CD8-positive, alpha-beta memory T cell (primary cell): ENCODE measurements at places on chromosomes 12 and 14. TPM values are rescaled to one million over a fixed set of nuclear protein-coding genes. Genes with fewer than 3 reads are reported as not detected.

The TAS2R14 gene
- polyA plus RNA-seq: 1.0 TPM

DNA sequence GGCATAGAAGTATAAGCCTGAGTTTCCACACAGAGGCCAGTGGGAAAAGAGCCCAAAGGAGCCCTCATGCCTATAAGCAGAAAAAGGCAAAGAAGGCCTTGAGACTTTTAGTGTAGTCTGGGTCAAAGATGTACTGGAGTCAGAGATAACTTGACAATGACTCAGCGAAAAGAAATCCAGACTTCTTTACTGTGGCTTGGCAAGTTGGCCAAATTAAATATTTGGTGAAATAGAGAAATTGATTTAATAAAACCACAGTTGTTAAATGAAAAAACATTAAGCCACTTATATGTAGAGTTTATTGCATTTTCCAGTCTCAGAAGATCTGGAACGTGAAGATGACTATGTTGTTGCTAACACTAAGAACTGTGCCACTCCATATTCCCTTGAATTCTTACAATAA, 105.1 kb downstream of the TMTC3 start:
- DNase-seq: no peak

- DNase-seq: no peak
Observed at GRCh38 chr14:27090716-27091115, 492.9 kb upstream of the NOVA1 start.

DNA sequence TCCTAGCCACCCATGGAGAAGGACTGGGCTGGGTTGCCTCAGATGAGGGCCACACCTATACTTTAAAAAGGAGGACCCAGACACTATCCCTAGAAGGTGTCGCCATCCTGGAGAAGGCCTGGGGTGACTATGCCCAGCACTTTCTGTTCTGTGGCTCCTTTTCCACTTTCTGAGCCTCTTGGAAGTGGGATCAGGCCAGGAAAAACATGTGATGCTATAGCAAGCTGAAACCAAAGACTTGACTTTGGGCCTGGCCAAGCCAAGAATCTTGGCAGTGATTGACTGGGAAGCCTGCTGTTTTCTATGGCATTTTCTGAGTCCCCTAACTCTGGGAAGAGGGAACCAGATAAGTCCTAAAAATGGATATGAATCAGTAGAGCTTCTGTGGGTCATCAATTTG, 332.3 kb downstream of the ZFP36L1 start:
- no peak for DNase-seq

DNA sequence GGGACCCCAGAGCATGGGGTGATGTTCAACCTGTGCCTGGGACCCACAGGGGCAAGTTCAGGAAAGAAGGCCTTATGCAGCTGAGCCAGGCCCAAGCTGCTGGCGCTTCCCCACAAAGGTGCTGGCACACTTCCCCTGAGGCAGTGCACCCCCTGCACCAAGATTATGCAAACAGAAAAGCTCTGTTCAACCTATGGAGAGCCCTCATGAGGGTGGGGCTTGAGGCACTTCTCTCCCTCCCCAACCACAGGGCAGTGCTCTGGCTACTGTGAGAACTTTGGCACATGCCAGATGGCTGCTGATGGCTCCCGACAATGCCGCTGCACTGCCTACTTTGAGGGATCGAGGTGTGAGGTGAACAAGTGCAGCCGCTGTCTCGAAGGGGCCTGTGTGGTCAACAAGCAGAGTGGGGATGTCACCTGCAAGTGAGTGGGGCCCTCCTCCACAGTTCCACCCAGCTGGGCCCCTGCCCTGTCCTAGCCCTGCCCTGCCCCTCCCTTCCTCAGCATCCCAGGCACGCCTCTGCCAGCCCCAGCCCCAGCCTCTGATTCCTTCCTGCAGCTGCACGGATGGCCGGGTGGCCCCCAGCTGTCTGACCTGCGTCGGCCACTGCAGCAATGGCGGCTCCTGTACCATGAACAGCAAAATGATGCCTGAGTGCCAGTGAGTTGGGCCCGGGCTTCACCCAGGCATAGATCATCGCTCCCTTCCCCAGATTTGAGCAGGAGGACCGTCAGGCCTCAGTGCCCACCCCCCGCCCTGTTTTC, 5.5 kb upstream of the NXPH4 start:
- DNase-seq: no peak

The TAS2R10 gene
- not detected for polyA plus RNA-seq

DNA sequence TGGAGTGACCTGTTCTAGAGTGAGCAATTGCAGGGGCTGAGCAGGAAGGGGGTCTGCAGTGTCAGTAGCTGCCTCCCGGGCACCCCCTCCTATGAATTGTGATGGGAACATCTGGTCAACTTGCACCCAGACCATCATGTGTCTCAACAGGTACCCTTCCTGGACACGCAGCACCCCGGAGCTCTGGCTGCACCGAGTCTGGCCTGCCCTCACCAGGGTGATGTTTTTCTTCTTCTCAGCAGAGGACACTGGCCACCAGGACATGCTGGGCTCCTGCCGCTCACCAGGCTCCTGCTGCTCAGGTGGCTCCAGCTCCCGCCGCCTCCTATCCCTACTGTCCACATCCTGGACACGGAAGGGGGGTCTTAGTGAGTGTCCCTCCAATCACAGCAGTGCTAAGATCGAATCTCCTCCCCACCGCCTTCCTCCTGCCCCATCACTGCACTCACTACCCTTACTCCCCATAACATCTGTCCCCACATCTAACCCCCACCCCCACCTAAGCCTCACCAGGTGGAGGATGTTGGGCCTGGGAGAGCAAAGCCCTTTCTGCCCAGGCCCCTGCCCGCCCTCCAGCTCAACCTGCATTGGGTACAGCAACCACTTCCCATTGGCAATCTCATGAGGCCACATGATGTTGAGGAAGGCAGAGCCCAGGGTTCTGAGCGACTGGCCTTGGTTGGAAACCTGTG, 14.9 kb downstream of the ITGA7 start:
- no peak for DNase-seq

DNA sequence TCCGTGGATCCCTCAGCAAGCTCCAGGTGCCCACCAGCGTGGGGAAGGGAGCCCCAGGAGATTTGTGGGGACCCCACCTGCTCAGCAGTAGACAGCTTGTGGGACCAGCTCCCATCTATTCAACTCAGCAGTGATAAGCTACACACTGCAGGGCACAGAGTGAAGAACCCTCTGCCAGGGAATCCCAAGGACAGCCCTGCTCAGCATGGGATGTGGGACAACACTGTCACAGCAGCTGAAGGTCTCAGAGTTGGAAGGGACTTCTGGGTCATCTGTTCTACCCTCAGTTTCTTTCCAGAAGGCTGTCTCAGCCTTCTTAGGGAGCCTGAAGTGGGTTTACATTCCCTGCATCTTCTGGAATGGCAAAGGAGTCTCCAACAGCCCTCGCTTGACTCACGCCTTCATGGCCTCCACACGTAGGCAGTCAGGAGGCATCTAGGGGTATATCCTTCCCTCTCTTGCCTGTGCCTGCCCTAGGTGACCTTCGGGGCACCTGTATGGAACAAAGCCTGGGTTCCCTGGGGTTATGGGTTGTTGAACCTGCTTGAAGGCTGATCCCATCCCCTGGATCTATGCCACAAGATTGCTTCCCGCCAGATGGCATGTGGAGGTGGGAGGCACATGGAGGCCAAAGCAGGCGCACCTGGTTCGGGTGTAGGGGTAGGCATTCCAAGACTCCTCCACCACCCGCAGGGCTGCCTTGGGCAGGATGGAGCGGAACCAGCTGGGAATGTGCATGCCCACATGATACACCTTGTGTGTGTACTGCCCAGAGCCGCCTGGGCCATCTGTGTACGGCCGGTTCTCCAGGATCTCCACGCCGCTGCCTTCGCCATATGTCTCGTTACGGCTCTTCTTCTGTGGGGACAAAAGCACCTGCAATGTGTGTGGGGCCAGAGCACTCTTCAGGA, 33.0 kb downstream of the ARL6IP4 start:
- DNase-seq: no peak

- DNase-seq: no peak
Observed at GRCh38 chr14:22932146-22932545, 3.0 kb upstream of the PRMT5 start.

The DDX24 gene
- polyA plus RNA-seq: 287 TPM

- no peak for DNase-seq
Observed at GRCh38 chr12:12510141-12510540, 52.5 kb downstream of the DUSP16 start.

The HECTD4 gene
- polyA plus RNA-seq: 3.1 TPM
